ENCODE measurements at places on chromosomes 7 and 10. TPM values are rescaled to one million over a fixed set of nuclear protein-coding genes. Genes with fewer than 3 reads are reported as not detected.

ARHGEF5 gene
- total RNA-seq = 3.4 TPM

MRM2 gene
- 18.9 TPM for total RNA-seq

TRDMT1 gene
- 3.4 TPM for total RNA-seq

CPA1 gene
- not detected for total RNA-seq

ANKRD61 gene
- 0.39 TPM for total RNA-seq

IFIT5 gene
- total RNA-seq = 19.2 TPM

CPA2 gene
- not detected for total RNA-seq

CCDC201 gene
- total RNA-seq = not detected

HACD1 gene
- 7.8 TPM for total RNA-seq

NPC1L1 gene
- 0.24 TPM for total RNA-seq

HOXA10 gene
- not detected for total RNA-seq

GRM8 gene
- total RNA-seq = not detected
